ENCODE measurements at places on chromosomes 12 and 14. TPM values are rescaled to one million over a fixed set of nuclear protein-coding genes. Genes with fewer than 3 reads are reported as not detected.

Gene TESPA1
- 13.2 TPM for total RNA-seq

Gene GLIPR1L2
- 1.2 TPM for total RNA-seq

- peak; percentile 41 for DNase-seq
Observed at GRCh38 chr14:101893759-101894158, 70.6 kb upstream of the DYNC1H1 start.

DNA sequence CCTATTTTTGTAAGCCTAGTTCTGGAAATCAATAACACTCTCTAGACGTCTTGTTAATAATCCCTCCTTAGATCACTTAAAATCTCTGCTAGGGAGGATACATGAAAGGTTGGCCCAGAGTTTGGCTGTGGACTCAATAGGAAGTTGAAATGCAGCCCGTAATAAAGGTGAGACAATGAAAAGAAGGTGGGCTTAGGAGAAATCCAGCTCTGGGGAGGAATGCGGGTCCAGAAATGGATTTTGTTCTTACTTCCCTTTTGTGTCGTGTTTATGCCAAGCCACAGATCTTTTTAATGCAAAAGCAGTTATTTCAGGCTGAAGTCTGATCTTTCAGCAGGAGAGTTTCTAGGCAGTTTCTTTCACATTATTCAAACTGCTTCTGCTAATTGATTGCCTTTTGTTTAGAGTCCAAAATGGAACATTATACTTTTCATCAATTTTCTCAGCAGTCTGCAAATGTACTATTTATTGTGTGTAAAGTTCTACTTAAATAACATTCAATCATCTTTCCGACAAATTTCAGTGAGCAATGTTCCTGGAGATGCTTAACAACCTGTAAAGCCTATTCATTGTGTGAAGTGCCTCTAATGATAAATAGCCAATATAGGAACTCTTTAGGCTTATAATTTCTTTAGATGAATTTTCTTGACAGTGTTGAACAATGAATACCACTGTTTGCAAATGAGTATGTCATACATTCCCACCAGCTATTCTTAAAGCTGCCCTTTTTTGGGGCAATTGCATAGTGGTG is 252.9 kb upstream of the KRR1 start:
- DNase-seq, result no peak

Gene SLIRP
- total RNA-seq, result 265 TPM

DNA sequence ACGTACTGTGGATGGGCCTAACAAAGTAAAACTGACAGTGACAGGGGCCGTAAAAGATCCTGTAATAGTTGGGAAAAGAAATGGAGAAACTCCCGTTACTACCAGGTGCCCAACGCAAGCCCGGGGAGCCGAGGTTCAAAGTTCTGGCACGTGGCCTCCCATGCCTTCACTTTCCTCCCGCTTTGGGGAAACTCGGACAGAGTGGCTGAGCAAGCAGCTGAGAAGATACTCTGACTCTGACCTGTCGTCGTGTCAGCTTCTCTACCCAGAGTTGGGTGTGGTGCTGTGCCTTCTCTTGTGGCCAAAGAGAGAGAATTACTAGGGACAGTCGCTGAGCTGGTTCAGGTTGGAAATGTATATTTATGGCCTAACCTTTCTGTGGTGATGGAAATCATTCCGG is 1.7 kb downstream of the B4GALNT3 start:
- DNase-seq, result no peak

Gene CAPZA3
- not detected for total RNA-seq

GRCh38 chr12:126545411-126545810 is 1480.2 kb downstream of the AACS start:
- no peak for DNase-seq

- DNase-seq, result no peak
Observed at GRCh38 chr12:108047071-108047550, 82.0 kb upstream of the WSCD2 start.

GRCh38 chr14:102088012-102088792 is 1.4 kb upstream of the HSP90AA1 start:
- peak; percentile 92 for DNase-seq

Gene OR10G3
- not detected for total RNA-seq

DNA sequence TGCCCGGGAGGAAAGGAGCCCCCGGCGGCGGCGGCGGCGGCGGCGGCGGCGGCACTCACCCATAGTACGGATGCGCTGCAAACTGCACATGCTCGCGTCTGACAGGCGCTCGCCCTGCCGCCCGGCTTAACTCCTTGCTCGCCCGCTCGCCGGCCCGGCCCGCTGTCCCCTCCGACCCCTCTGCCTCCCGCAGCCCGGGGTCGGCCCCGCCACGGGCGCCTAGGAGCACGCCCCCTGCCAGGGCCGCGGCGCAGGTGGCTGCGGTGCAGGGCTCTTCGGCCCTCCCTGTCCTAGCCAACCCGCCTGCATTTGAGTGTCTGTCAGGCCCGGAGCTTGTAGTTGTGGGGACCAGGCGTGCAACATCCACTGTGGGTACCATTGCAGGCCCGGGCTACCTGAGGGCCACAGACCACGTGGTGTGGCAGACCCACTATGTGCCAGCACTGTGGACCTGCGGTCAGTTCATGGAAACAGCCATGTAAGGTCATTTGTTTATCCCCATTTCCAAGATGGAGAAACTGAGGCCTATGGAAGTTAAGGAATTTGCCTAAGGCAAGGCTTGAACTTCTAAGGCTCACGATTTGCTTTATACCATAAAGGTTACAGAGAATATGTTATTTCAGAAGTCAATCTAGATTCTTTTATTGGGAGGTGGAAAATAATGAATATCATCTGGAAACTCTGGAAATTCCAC is 17.6 kb upstream of the PLEKHH1 start:
- peak; percentile 88 for DNase-seq

- no peak for DNase-seq
Observed at GRCh38 chr14:104294628-104294982, 156.2 kb downstream of the KIF26A start.

DNA sequence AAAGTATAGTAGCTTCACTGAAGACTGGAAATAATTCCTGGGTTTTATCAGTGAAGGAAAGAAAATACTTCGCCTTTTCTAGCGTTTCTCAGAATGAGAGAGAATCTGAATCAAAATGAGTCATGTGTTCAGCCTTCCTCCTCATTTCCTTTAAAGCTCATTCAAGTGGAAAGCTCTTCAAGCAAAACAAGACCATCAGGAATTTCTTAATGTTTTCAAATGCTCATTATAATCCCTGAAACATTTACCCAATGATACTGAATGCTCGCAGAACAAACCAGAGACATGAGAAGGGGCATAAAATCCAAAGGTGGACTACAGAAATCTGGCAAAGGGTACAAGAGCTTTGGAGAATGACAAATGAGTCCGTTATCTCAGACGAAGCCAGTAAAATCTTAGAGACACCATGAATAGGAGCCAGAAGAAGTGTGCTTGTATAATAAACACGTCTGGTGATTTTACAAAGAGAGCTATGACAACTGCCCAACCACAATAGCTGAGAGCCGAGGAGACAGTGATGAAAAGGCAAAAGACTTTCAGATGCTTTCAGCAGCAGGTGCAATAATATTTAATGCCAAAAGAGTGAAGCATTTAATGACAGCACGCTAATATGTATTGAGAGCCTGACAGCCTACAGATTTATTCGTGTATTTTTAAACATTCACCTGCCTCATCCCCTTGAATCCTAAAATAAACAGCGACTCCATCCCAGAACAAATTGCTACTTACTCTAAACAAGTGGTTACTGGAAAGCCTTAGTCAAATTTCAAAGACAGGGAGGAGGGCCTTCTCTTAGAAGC is 19.0 kb downstream of the SPRING1 start:
- no peak for DNase-seq

Gene TMEM117
- 6.7 TPM for total RNA-seq

- DNase-seq, result no peak
Observed at GRCh38 chr12:65598688-65599087, 225.6 kb upstream of the HMGA2 start.

Gene SLC6A13
- not detected for total RNA-seq

Gene KLHL33
- 0.47 TPM for total RNA-seq

GRCh38 chr14:95253039-95253630 is 66.6 kb downstream of the CLMN start:
- no peak for DNase-seq

Gene OVCH1
- 3.2 TPM for total RNA-seq

DNA sequence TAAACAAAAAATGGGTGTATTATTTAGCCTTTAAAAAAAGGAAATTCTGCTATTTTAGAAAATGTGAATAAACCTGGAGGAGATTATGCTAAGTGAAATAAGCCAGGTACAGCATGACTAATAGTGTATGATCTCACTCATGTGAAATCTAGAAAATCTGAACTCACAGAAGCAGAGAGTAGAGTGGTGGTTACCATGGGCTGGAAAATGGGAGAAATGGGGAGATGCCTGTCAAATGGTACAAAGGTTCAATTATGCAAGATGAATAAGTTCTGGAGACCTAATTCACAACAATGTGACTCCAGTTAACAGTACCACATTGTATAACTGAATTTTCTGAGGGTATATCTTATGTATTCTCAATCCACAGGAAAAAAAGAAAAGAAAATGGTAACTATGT is 17.4 kb upstream of the LEMD3 start:
- DNase-seq, result no peak

- no peak for DNase-seq
Observed at GRCh38 chr12:41970744-41971143, 173.9 kb downstream of the GXYLT1 start.

Gene SP1
- 86.1 TPM for total RNA-seq

Gene PPP4R4
- total RNA-seq, result not detected

DNA sequence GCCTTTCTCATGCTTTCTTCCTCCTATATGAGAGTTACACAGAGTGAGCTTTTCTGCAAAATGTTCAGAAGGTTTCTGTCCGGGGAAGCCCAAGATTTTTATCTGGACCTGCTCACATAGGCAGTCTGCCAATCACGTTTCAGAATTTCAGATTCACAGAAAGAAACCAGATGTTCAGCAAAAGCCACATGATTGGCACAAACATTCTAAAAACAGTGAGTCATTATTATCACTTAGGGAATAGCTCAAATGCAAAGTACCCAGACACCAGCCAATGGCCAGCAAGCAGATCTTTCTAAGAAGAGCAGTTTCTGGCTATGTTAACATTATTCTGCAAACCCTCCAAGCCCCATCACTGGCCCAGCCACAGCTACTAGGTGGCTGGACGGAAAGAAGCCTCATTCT is 1558.5 kb upstream of the TMEM132C start:
- no peak for DNase-seq

Gene GLS2
- total RNA-seq, result 2.4 TPM

DNA sequence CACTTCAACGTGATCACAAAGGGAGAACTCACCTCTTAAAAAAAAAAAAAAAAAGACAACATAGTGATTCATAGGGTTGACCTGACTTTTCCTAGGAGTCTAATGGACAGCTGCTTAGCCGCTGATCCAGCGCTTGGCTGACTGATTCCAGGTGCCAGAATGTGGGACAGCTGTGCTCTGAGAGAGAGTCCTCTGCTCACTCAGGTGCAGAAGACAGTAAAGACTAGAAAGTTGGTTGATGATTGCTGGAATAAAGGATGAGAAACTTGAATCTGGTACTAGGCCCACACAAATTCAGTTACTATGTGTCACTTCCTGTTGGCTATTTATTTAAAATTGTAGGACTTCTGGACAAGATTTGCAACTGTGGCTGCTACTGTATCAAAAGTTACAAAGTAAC is 229.4 kb downstream of the CHST11 start:
- DNase-seq, result no peak

DNA sequence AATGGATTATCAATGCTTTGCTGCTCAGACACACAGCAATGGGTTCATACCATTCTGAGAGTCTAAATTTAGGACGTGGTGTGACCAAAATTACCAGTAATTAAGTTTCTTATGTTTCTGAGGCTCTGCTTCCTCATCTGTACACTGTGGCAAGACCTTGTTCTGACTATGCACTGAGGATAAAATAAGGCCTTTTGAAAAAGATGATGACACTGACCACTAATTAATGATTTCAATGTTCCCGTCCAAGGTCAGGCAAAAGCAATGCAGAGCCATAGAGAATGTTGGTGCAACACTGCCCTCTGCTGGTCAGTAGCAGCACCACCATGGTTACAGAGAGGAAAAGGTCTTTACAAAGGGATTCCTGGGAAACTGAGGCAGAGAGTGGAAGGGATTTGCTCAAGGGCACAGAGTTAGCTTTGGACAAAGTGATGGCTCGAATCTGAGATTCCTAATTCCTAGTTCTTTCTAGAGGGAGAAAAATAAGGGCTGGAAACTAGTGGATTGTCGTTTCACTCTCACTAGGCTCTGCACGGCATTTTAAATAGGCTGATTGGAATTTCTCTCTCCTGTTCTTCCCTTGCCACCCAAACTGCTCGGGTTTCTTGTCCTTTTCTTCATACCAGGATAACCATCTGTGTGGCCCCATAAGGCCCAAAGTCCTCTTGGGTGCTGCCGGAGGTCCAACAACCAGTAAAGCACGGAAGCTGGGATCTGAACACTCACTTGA is 22.3 kb upstream of the P2RX7 start:
- DNase-seq, result no peak

- no peak for DNase-seq
Observed at GRCh38 chr12:96048393-96048969, 13.1 kb upstream of the LTA4H start.

DNA sequence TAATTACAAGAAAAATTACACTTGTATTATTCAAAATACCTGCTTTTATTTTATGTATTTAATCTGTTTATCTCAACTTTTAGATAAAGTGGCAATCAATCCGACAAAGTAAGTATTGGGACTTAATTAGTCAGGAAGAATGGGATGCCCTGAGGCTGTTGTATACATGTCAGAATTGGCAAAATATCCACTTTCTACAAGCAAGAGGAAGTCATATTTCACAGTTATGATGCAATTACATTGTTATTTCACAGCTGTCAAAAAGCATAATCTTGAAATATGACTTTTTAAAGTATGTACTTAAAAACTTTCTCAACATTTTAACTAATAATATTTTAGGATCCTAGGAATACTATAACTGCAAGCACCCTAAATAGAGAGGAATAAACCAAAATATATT is 357.1 kb upstream of the MGAT4C start:
- no peak for DNase-seq

Gene KLRD1
- 60.3 TPM for total RNA-seq

DNA sequence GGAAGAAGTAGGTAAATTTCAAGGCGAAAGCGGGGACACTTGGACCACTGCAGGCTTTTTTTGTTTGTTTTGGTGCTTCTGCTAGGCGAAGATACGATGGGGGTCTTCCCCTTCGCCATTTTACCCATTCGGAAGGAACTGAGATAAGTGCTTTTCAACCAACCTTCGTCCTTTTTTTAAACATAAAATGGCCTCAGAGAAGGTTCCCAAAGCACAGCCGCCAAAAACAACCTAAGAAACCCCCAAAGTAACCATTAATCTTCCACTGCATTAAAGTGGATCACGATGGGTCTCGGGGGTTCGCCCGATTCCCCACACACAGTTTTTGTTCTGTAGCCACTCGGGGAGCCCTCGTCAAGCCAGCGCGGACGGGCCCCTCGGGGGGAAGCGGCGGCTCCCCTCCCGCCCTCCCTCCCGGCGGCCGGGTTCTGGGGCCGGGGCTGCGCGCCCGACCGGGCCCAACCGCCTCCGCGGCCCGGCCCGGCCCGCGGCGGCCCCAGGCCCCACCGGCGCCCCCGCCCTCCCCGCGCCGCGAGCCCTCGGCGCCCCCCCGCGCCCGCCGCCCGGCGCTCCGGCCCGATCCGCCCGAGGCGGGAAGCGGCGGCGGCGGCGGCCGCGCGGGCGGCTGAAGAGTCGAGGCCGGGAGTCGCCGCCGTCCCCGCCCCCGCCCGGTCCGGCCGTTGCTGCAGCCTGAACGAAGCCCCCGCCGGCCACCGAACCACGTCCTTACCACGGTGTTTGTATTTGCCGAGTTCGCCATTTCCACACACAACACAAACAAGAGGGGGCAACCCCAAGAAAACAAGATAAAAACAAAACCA is 790 bp downstream of the GTF2A1 start:
- peak; percentile 91 for DNase-seq

Gene OR4E2
- not detected for total RNA-seq

Gene EIF2B2
- 38.1 TPM for total RNA-seq
